Thymus (tissue), 14 donors: ENCODE measurements at places on chromosomes 6 and 20.
A peak's percentile ranks its signal among the peaks of the same experiment; 100 is the strongest.

GRCh38 chr20:44616604-44616964, 34.2 kb downstream of the PKIG start:
- peaks cover 70% of the 10 kb centered on the region for H3K4me1 ChIP-seq
- no peak for DNase-seq
- peaks cover 59% of the 10 kb centered on the region for H3K36me3 ChIP-seq
- H3K27me3 ChIP-seq = no peaks in the 10 kb centered on the region
- H3K27ac ChIP-seq = no peak overlapping the region

GRCh38 chr20:5267092-5267491, 49.7 kb downstream of the PROKR2 start:
- no peaks in the 10 kb centered on the region for H3K4me1 ChIP-seq
- no peak overlapping the region for H3K4me3 ChIP-seq
- DNase-seq = no peak
- H3K27me3 ChIP-seq = no peaks in the 10 kb centered on the region
- H3K36me3 ChIP-seq = no peaks in the 10 kb centered on the region

GRCh38 chr6:90469906-90470305, 117.0 kb downstream of the MAP3K7 start:
- H3K4me3 ChIP-seq = no peak overlapping the region
- H3K4me1 ChIP-seq = peaks cover 45% of the 10 kb centered on the region
- no peaks in the 10 kb centered on the region for H3K27me3 ChIP-seq
- DNase-seq = no peak

GRCh38 chr6:149924933-149925252, 2.0 kb upstream of the RAET1G start:
- H3K27me3 ChIP-seq = peaks cover 85% of the 10 kb centered on the region
- H3K36me3 ChIP-seq = no peaks in the 10 kb centered on the region
- no peaks in the 10 kb centered on the region for H3K4me1 ChIP-seq

DNA sequence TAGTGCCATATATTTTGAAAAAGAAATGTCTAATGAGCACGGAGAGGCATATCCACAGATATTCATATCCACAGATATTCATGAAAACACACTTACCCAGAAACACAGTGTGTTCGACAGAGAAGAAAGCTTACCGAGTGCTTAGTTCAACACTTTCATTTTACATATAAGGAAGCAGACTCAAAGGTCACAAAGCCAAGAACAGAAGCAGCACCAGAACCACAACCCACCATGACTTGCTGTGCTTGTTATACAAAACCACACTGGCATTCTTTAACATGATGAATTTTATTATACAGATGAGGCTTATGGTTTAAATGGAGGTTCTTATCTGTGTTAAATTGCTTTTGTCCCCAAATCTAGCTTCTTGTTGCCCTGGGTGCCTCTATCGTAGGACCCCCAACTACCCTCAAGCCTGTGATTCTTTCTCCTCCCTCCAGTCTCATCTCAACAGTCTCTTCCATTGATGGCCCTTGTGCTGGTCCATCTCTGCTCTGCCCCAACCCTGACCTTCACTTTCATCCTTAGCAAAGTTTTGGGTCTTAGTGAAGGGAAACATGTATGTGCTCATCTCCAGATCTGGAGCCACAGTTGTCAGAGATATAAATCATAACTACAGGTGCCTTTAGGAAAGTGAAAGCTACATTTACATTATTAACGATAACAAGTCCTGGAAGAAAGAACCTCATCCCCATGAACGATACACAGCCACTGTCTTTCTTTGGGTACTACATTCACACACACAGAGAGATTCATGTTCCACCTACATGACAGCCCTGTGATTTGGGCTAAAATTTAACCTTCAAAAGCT, 40.0 kb downstream of the SF3B5 start:
- peaks cover 7% of the 10 kb centered on the region for H3K4me1 ChIP-seq
- peak overlapping the region; percentile 53 for H3K27ac ChIP-seq
- H3K27me3 ChIP-seq = no peaks in the 10 kb centered on the region
- peak; percentile 60 for DNase-seq

DNA sequence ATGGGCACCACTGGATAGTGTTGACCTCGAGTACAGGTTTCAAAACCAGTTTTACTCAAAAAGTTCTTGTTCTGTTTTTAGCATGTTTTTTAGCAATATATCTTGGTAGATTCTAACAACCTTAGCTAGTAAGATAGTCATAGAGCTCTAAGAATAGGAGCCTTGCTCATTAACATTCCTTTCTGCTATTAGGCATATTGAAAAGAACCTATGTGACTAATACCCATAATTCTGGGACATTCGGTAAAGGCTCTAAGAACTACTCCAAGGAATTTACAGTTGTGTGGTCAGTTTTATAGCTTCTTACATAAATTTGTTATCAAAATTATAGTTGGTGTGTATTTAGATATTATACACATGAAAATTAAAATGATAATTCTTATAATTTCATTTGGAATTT, 11.6 kb downstream of the SLC9A8 start:
- peaks cover 11% of the 10 kb centered on the region for H3K36me3 ChIP-seq
- H3K4me1 ChIP-seq = peaks cover 31% of the 10 kb centered on the region
- no peaks in the 10 kb centered on the region for H3K27me3 ChIP-seq

- H3K36me3 ChIP-seq = peaks cover 45% of the 10 kb centered on the region
- no peak overlapping the region for H3K27ac ChIP-seq
- DNase-seq = no peak
- peaks cover 59% of the 10 kb centered on the region for H3K4me1 ChIP-seq
Measured at GRCh38 chr20:17616480-17617211, 46.8 kb downstream of the DSTN start.

DNA sequence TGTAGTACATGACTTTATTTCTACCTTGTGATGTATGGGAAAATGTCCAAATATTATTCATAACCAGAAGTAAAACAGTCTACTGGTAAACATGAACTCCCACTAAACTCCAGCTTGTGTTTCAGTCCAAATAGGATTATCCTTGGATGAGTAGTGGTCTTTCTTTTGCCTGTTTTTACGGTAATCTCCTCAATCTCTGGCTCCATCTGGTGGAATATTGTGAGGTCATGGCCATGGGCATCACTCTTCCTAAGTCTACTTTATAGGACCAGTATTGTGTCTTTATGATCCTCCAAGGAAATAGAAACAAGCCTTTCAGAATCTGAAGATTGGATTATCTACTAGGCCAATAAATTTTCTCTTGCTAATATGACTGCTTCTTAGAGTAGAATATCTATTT, 505.0 kb downstream of the BMP2 start:
- no peak overlapping the region for H3K27ac ChIP-seq
- no peak for DNase-seq

DNA sequence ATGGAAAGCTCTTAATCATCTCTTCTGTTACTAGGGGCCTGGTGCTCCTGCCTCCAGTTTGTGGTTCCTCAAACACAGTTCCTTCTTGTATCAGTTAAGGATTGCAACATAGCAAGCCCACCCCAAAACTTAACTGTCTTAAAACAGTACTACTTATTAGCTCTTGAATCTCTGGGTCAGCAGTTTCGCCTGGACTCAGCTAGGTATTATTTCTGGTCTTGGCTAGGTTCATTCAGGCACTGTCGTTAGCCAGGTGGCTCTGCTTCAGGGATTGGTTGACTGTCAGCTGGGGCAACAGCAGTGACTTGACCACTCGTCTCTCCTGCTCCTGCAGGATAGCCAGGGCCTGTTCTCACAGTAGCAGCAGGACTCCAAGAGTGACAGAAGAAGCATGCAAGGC, 30.0 kb upstream of the RALY start:
- DNase-seq = no peak
- H3K36me3 ChIP-seq = no peaks in the 10 kb centered on the region
- no peak overlapping the region for H3K4me3 ChIP-seq
- H3K27ac ChIP-seq = no peak overlapping the region
- no peaks in the 10 kb centered on the region for H3K27me3 ChIP-seq
- H3K4me1 ChIP-seq = no peaks in the 10 kb centered on the region

GRCh38 chr20:50957798-50958614, at the start of gene DPM1:
TSS of gene DPM1 (minus strand) at chr20:50958532. CDS start at chr20:50958523, 9 bp downstream.
- peaks cover 20% of the 10 kb centered on the region for H3K4me1 ChIP-seq
- H3K27me3 ChIP-seq = no peaks in the 10 kb centered on the region
- peak within 1 kb of the TSS; percentile 98 for H3K4me3 ChIP-seq
- peaks cover 14% of the 10 kb centered on the region for H3K36me3 ChIP-seq

GRCh38 chr6:136038531-136038930, 187.0 kb downstream of the PDE7B start:
- no peaks in the 10 kb centered on the region for H3K27me3 ChIP-seq
- peaks cover 21% of the 10 kb centered on the region for H3K4me1 ChIP-seq
- no peak overlapping the region for H3K27ac ChIP-seq
- H3K36me3 ChIP-seq = no peaks in the 10 kb centered on the region

GRCh38 chr6:151443911-151444621, 7.9 kb downstream of the RMND1 start:
- peaks cover 8% of the 10 kb centered on the region for H3K36me3 ChIP-seq
- DNase-seq = no peak
- no peak overlapping the region for H3K4me3 ChIP-seq
- no peaks in the 10 kb centered on the region for H3K27me3 ChIP-seq

DNA sequence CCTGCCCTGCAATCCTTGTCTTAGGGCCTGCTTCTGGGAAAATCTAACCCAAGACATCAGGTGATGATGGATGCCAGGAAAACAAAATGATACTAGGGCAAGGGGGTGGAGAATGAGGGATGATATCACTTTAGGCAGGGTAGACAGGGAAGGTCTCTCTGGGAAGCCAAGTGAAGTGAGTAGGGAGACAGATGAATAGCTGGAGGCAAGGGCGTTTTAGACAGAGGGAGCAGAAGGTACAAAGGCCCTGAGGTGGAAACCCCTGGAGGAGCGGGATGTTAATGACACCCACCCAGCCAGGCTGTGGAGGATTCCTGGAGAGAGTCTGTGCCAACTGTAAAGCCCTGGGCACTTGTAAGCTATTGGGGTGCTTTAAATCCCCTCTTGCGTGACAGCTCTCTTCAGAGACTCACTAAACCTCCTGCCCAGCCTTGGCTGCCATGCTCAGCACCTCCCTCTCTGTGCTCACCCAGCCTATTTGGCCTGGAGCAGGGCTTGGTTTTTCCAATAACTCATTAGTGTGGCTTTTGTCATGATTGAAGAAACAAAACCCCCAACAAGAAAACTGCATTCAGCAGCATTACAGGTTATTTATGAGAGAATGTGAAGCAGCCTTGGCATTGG, 12.4 kb upstream of the MDGA1 start:
- H3K27ac ChIP-seq = no peak overlapping the region
- H3K4me3 ChIP-seq = no peak overlapping the region
- H3K36me3 ChIP-seq = no peaks in the 10 kb centered on the region
- no peak for DNase-seq
- peaks cover 19% of the 10 kb centered on the region for H3K27me3 ChIP-seq

DNA sequence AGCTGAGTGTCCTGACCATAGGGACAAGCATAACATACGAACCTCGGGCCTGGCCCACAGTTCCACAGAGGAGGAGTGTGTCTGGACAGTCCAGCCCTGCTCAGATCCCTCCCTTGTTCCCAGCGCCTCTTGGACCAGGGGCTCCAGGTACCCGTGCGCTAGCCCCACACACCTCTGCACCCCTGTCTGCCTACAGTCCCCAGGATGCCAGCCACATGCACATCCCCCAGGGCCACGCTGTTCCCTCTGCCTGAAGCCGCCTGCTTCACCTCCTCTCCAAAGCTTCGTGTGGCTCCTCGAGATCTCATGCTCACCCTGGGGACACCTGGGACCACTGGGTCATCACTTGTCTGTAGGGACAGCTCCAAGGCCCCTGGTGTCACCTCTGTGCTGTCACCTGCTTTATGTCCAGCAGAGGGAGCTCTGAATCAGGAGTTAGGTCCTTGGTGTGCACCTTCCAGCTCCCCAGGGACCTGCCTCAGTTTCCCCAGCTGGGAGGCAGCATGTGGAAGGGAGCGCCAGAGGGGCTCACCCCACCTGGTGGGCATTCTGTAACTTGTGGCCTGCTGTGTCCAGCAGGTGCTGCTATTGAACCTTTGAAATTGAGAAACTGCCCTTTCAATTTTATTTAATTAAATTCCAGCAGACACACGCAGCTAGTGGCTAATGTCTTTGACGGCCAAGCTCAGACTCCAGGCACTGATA, 7.3 kb upstream of the YTHDF1 start:
- H3K27ac ChIP-seq = no peak overlapping the region
- no peaks in the 10 kb centered on the region for H3K36me3 ChIP-seq
- H3K4me3 ChIP-seq = no peak overlapping the region
- no peaks in the 10 kb centered on the region for H3K4me1 ChIP-seq
- peak; percentile 51 for DNase-seq

DNA sequence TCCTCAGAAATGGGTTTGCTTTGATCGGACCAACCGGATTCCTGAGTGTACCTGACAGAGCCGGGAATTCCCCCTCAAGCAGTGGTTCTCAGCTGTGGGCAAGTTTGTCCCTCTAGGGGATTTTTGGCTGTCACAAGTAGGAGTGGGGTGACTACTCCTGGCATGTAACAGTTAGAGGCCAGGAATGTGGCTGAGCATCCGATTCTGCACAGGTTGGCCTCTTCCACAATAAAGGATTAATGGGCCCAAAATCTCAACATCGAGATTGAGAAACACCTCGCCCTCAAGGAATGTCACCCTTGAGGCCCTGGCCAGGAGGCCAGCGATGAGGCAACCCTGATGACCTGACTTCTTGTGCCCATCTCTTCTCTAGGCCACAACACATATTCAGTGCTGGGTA, 7.9 kb downstream of the AGPAT4 start:
- DNase-seq = no peak
- H3K27me3 ChIP-seq = no peaks in the 10 kb centered on the region
- no peak overlapping the region for H3K27ac ChIP-seq
- H3K4me3 ChIP-seq = no peak overlapping the region

DNA sequence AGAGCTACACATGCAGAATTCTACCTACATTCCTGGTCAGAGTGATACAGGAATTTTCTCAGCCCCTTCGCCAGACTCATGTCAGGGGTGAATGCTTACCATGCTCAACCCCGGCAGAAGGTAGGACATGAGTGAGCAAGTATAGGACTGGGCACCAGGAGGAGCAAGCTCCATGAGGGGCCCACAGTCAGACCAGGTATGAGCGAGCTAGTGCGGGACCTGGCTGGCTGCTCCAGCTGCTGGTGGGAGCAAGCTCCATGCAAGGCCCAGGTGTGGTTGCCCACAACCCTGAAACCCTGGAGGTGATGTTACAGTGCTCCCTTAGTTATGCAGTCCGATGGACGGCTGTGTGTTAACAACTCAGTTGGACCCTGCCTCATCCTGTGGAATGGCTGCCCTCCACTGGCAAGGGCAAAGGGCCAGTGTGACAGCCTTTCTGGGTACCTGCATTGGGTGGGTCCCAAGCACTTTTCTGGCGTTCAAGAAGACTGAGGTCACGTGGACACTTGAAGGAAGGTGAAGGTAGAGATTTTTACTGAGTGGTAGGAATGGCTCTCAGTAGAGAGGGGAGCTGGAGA, 503.5 kb upstream of the CITED2 start:
- H3K4me3 ChIP-seq = no peak overlapping the region
- H3K27ac ChIP-seq = no peak overlapping the region
- DNase-seq = no peak
- H3K36me3 ChIP-seq = no peaks in the 10 kb centered on the region
- no peaks in the 10 kb centered on the region for H3K4me1 ChIP-seq
